Keratinocyte (primary cell): ENCODE measurements at places on chromosomes 6 and 20.

DNA sequence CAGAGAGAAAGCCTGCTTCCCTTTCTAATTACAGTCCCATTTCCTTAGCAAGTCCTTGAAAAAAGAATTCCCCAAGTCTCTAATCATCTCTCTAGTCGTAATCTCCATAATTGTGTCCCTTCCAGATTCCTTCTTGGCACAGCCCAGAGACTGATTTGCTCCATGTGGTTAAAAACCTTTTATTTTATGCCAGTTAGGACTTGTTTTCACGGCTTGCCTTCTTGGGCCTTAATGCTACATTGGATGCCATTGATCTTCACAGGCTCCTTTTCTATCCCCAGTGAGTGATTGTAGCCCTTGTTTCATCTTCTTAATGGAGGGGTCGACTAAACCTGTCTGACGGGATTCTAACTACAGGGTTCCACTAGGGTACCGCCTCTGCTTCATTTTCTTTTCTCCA, 650.6 kb upstream of the ARID1B start:
- H3K36me3 ChIP-seq, result no peaks in the 10 kb centered on the region
- no peak overlapping the region for H3K4me3 ChIP-seq
- peaks cover 2% of the 10 kb centered on the region for H3K4me1 ChIP-seq
- DNase-seq, result no peak

- H3K27me3 ChIP-seq, result no peaks in the 10 kb centered on the region
- DNase-seq, result no peak
- H3K4me1 ChIP-seq, result no peaks in the 10 kb centered on the region
- H3K4me3 ChIP-seq, result no peak overlapping the region
These were observed 99.8 kb upstream of the PLEKHG1 start for GRCh38 chr6:150499882-150500312.

DNA sequence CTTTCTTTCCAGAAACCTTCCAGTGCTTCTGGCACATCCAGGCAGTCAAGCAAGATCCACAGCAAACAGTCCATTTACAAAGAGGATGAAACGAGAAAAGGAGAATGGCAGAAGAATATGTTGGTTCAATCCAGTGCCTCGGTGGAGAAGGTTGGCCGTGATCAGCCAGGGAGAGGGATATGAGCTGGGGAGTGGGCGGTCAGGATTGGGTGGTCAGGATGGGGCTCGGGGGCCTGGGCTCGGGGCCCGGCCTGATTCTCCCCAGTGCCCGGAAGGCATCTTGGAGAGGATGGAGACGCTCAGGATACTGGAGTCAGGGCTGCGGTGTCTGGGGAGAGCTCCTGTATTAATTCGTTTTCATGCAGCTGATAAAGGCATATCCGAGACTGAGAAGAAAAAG, 61.3 kb downstream of the EFCAB8 start:
- H3K27ac ChIP-seq, result no peak overlapping the region
- no peak for DNase-seq
- no peaks in the 10 kb centered on the region for H3K4me1 ChIP-seq
- no peaks in the 10 kb centered on the region for H3K27me3 ChIP-seq

GRCh38 chr6:154252678-154253077, 103.9 kb downstream of the IPCEF1 start:
- no peaks in the 10 kb centered on the region for H3K27me3 ChIP-seq
- no peak overlapping the region for H3K4me3 ChIP-seq
- DNase-seq, result no peak

DNA sequence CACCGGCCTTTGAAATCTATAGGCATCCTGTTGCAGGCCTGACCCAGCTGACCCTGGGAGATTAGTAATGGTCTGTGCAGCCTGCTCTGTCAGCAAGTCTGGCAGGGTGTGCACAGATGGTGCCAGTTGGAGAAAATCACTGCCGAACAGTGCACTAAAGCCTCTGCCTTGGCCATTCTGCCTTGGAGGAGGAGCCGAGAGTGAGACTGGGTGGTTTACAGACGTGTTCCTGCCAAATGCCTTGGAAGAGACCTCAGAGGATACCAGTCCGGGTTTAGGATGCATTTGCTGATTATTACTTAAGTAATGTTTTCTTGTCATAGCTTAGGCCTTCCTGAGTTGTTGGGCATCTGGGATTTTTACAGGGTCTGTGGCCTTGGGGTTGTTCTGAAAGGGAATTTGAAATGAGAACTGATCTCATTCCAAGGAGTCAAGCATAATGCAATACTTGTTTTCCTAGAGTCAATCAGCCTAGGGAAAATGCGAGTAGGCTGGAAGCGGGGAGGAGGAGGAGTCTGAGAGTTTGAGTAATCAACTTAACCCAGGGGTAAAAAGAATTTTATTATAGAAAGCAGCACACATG, 292.1 kb downstream of the SOX4 start:
- no peaks in the 10 kb centered on the region for H3K36me3 ChIP-seq
- no peak overlapping the region for H3K27ac ChIP-seq
- no peak overlapping the region for H3K4me3 ChIP-seq
- no peaks in the 10 kb centered on the region for H3K4me1 ChIP-seq
- H3K27me3 ChIP-seq, result no peaks in the 10 kb centered on the region

DNA sequence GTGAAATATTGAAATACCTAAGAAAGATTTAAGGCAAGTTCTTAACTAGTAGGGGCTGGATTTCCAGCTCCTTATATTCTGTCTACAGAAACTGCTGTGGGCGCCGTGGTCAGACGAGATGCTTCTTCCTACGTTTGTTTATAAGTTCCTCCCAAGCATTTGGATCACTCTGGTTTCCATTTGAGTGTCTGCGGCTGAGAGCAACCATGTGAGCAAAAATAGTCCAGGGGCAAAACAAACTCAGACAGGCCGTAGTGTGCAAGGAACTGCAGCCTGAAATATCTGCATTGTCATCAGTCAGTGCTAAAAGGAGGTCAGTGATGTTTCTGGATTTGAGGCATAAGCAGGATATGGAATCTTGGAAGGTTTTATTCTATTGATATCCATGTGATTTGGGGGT, 485.9 kb upstream of the JAG1 start:
- H3K27ac ChIP-seq, result peak overlapping the region; percentile 78
- H3K36me3 ChIP-seq, result no peaks in the 10 kb centered on the region
- peaks cover 36% of the 10 kb centered on the region for H3K4me1 ChIP-seq
- H3K4me3 ChIP-seq, result no peak overlapping the region
